ENCODE measurements at places on chromosomes 2 and 18.

- no peak for DNase-seq
Observed at GRCh38 chr2:176494949-176495353, 225.7 kb downstream of the MTX2 start.

- DNase-seq = no peak
Observed at GRCh38 chr18:12639990-12640880, 17.7 kb downstream of the SPIRE1 start.

DNA sequence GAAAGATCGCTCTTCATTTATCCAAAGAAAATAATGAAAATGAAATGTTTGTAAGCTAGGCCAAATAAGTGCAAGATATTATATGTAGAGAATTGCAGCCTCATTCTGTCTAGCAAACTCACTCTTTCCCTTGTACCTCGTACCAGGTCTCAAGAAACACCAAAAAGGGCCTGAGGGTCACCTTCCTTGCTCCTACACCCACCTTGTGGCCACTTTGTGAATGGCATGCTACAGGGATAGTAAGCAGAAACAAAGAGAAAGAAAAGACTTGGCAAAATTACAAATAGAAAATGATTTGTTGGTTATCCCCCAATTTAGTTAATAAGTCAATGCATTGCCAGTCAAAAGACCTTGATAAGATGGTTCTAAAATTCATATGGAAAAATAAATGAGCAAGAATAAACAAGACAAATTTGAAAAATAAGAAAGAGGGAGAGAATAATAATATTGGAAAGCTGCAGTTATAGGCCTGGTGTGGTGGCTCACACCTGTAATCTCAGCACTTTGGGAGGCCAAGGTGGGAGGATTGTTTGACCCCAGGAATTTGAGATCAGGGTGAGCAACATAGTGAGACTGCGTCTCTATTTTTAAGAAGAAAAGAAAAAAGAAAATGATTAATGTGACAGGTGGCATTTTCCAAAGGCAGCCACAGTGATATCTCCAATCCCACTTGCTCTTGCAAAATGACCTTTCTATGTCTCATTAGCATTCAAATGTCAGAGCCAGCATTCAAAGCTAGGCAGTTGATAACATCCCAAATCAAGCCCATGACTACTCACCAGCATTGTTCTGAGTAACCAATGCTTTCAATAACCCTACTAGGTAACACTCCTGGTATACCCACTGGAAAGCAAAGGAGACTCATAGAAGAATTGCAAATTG is 38.8 kb upstream of the BMP10 start:
- peak; percentile 69 for DNase-seq

- no peak for DNase-seq
Observed at GRCh38 chr18:55764386-55764785, 176.4 kb upstream of the TCF4 start.
